Cortex of kidney (tissue), 1 donor: ENCODE measurements at places on chromosomes 3 and 15.

DNA sequence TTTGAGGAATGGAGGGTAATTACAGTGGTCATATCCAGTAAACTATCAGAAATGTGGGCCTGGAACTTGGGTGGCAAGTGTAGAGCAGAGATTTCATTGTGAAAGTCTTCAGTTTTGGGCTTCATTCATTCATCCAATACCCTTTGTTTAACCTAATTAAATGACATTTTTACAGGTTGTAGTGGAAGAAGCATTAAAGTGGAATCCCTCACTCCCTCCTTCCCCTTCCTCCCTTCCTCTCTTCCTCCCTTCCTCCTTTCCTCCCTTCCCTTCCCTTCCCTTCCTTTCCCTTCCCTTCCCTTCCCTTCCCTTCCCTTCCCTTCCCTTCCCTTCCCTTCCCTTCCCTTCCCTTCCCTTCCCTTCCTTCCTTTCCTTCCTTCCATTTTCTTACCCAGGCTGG lies 219.3 kb downstream of the PDCD6IP start:
- DNase-seq = no peak

DNA sequence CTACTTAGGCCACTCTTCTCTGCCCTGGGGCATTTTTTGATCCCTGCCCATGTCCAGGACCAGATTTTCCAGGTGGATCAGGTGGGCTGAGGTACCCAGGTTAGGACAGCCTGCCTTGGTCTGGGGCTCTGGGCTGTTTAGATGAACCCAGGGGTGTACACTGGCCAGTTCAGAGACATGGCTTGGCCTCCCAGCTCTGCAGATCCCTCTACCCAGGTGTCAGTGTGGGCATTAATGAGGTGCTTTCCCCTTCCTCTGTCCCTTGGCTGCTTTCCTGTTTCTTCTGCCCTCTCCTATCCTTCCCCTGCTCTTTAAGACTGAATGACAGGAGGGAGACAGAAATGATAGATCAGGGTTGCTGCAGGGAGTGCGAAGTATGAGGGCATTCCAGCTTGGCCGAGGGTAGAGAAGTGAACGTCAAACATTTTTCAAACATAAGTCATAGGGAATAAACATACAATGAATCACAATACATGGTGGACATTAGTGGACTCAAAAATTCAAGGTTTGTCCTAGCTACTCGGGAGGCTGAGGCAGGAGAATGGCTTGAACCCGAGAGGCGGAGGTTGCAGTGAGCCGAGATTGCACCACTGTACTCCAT lies 30.5 kb downstream of the RTP1 start:
- no peak for DNase-seq

GRCh38 chr15:101051291-101052030 lies 132.3 kb downstream of the LRRK1 start:
- DNase-seq = no peak

GRCh38 chr15:52733088-52733487 lies 53.9 kb upstream of the ATOSA start:
- no peak for DNase-seq

DNA sequence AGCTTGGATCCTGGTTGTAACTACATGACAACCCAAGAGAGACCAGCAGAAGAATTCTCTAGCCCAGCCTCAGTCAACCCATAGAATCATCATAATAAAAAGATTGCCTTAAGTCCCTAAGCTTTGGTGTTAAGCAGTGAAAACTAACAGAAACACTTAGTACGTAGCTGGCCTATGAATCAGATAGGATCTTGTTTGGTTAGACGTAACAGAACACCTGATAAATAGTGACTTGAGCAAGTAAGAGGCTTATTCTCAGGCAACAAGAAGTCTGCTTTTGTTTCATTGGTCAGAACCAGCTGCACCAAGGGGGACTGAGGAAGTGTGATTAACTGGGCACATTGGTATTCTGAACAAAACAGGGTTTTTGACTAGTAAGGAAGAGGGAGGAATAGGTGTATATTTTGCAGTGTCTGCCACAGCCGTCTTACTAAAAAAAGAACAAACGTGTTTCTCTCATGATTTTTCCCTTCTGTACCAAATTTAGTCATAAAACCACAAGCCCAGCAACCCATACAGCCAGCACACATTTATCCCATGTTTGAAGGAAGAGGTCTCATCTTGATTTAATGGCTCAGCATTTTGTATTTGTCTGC lies 53.3 kb upstream of the GLCE start:
- DNase-seq = no peak

DNA sequence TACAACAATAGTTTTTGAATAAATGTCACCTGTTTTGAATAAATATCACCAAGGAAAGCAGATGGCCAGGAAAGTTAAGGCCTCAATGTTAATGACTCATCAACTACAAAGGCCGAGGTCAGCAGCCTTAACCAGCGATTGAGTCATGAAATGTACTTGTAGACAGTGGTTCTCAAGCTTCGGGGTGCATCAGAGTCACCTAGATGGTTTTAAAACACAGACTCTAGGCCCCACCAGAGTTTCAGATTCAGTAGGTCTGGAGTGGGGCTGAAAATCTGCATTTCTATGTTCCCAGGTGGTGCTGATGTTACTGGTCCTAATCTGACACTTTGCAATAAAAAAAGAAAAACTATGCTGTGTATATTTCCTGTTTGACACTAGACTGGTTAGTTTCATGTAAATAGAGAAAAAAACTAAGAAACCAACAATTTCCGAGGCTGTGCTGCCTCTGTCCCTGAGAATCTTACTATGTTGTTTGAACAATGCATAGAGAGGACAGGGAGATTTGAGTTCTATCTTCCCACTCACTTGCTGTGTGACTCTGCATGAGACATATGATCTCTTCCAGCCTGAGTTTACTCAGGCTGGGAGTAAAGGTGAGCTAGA lies 9.8 kb downstream of the RAB27A start:
- DNase-seq = no peak

DNA sequence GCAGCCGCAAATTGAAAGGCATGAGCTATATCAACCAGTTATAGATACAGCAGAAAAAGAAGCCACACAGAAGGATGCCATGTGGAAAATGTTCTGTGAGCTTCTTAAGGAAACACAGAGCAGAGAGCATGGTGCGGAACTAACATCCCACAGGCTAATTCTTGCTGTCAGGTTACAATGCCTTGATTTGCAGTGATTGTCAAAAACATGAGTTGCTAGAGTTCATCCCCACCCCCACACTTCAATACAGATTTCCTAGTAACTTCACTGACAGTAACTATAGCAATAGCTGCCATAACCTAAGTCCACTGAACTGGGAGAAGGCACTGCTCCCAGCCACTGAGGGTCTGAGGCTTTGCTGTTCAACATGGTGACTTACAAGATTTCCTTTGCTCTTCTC lies 821.6 kb downstream of the SQOR start:
- no peak for DNase-seq

GRCh38 chr3:10457560-10457959 lies 47.8 kb downstream of the ATP2B2 start:
- DNase-seq = no peak

DNA sequence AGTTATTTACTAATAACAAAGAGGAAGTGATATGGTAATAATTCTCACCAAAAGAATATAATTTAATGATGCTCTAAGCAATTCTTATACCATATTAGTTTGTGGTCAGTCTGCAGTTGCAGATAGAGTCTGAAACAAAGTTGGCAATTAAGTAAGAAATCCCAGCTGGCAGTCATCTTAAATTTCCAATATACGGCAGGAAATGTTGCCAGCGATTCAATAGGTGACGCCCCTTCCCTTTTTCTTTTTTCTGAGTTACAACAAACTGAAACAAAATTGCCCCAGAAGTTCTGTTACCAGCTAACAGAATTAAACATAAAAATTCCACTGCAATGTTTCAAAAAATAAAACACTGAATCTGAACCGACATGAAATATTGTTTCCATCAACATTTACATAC lies 26.7 kb downstream of the LRRFIP2 start:
- no peak for DNase-seq

DNA sequence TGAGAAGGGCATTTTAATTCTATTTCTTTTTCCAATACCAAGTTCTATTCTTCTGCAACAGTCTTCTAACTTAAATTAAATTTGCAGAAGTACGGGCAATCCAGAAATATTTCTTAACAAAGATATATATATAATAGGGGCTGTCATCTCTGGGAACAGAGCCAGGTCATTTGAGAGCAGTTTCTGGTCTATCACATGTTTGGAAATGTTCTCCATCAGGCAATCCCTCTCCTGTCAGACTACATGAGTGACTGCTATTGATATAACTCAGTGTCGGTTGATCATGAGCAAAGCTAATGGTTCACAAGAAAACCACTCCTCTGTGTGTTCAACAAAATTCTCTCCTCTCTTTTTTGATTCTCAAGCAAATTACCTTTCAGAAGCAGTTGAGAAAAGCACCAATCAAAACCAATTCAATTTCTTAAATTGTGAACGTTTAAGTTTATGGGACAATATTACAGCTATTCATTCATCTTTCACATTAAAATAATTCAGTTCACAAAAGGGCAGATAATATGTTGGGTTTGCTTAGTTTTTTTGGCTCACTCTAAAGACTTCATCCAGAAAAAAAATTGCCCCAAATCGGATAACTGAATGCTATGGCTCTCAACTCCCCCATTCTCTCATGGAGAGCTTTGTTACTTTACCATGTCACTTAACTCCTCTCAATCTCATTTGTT lies 152.9 kb upstream of the TGFBR2 start:
- no peak for DNase-seq

DNA sequence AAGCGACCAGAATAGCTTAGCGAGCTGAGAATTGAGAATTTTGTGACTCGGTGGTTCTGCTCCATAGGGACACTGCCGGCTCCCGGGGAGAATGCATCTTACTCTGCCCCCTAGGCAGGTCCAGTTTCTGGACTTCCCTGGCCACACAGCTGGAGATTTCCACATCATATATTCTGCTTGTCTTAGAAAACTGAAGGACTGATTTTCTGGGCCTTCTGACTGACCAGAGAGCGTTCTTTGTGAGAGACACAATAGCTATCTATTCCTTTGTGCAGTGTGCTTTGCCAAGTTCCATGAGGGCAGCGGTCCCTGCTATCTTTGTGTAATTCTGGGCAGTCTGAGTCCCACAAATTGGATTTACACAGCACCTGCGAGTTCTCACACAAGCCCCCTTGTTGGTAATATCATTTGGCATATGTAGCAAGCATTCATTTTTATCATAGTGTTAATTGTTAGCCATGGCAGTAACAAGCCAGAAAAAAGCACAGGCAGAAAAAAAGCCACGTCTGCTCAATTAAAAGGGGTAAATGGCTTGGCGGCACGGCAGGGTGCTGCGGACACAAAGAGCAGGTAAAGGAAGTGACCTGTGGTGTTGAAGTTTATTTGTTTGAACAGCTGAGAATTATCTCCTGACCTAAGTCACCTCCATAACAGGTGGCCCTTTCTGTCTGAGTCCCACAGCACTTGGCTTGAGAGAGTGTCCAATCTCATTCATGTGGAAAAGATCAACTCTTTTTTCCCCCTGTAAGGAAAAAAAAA lies 688.7 kb downstream of the TUSC7 start:
- DNase-seq = no peak

DNA sequence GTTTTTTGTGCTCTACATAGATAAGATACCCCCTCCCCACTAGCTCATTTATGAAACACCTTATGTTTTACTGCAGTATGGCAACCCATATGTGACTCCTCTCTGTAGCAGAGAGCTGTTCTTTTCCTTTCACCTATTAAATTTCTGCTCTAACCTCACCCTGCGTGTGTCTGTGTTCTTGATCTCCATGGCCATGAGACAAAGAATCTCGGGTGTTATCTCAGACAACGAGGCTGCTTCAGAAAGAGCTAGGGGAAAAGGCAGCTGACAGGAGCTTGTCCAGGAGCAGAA lies 18.0 kb downstream of the CCR8 start:
- no peak for DNase-seq

DNA sequence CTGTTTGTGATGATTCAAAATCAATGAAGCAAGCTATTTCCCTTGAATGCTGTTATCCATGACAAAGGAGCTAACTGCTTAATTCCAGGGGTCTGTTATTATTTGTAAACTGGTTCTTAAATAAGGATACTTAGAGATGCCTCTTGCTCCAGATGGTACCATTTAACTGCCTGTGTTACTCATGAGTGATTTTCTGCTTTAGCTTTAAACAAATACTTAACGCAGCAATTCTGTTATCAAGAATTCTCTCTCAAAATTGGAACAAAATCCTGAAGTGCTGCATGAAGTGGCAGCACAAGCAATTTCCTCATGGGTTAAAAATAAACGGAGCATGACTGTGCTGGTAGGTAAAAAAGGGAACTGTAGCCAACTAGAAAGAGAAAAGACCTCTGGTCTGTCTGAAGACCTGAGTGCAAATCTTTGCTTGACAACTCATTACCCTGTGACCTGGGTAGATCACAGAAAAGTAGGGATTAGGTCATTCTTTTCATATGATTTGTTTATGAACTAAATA lies 62.5 kb upstream of the GBE1 start:
- no peak for DNase-seq

DNA sequence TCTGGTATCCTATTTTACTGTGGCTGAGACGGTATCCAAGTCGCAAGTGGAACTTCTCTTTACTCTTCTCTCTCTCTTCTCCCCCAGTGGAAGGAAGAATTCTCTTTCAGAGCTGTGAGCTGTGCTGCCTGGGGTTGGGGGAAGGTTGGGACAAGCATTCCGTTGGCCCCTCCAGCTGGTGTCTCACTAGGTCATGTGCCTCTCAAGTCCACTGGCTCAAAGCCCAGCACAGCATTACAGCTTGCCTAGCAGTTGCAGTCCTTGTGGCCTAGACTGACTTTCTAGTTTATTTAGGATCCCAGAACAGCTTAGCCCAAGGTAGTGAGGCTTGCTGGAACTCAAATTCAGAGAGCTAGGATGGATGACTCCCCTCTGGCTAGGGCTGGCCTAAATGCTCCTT lies 76.1 kb upstream of the SPATA16 start:
- no peak for DNase-seq

GRCh38 chr15:77864211-77865105 lies 213.1 kb downstream of the TBC1D2B start:
- DNase-seq = no peak

GRCh38 chr3:40790746-40791145 lies 266.0 kb downstream of the ZNF621 start:
- DNase-seq = no peak

- no peak for DNase-seq
Observed at GRCh38 chr15:83709241-83709640, 55.3 kb downstream of the ADAMTSL3 start.

GRCh38 chr15:65095747-65096104 lies 19.2 kb downstream of the KBTBD13 start:
- DNase-seq = no peak
